Stimulated activated CD8-positive, alpha-beta memory T cell treated with anti-CD3 and anti-CD28 coated beads, Interleukin-4, amount 100 ng/mL, for 1 hour (primary cell): ENCODE measurements at places on chromosomes 16 and 17.

DNA sequence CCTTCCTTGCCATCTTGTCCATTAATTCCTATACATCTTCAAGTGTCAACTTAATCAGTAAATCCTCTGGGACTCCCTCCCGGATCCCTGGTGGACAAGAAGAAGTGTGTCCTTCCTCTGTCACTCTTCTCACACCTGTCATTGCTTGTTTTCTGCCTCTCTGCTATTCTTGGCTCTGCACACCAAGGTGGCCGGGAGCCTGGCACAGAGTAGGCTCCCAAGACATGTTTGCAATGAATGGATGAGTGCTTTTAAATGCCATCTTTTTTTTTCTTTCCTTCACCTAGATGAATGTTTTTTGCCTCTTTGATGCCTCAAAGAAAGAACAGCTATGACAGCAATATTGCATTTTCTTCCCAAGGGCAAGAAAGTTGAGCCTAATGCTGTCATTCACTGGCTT lies 58.0 kb upstream of the CLEC18A start:
- no peak for DNase-seq

GRCh38 chr17:37097154-37097553 lies 148.4 kb downstream of the AATF start:
- DNase-seq, result no peak

DNA sequence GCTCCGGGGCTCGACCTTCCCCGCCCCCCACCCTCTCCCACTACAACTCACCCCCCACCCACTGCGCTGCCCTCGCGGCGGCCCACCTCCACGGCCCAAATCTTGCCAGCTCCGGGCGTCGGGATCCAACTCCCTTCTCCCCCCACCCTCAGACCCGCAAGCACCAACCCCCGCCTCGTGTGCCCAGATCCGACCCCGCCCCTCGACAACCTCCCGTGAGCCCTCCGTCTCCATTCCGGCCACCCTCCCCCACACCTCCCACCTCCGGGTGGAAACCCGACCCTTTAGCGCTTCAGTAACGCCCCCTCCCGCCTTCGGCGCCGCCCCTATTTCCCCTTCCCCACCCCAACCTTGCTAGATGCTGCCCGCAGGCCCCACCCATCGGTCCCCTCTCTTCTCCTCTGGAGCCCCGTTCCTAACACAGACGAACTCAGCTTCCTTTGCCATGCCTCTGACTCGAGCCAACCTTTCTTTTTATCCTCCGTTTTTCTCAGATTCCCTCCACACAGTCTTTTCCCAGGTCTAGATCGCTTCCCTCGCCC lies 717 bp downstream of the UBE2Z start:
- DNase-seq, result peak; percentile 70

- DNase-seq, result no peak
Measured at GRCh38 chr17:66715076-66715675, 119.7 kb upstream of the CACNG5 start.

- no peak for DNase-seq
Measured at GRCh38 chr16:70687671-70688245, 1.9 kb upstream of the MTSS2 start.

GRCh38 chr17:50421308-50422051 lies 4.5 kb upstream of the ACSF2 start:
- no peak for DNase-seq

DNA sequence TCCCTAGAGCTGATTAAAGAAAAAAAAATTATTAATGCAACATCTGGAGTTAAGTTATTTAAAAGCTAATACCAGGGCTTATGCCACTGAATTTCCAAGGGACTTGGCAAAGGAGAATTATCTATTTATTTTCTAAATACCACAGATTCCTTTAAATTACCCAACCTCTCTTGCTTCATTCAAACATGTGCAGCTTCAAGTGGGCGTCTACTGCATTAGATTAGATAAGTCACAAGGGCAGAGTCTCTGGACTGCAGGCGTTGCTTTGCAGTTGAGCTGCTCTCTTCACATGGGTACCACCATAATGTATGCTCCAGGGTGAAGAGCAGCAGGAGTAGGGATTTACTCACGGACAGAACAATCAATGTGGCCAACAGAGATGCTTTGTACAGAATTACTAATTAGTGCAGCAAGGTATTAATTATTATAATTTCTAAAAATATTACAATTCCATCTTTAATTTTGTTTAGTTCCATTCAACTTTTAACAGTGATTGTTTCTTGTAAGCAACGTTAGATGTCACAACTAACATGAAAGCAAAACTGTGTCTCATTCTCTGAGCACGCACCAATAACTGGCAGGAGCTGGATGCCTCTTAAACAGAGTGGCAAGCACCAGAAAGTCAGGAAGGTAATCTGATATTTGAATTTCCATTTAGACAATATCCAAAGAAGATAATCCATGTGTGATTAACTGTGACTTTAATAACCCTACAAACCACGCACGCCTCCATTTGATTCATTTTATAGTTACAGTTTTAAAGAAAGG lies 214.2 kb downstream of the STX8 start:
- no peak for DNase-seq

DNA sequence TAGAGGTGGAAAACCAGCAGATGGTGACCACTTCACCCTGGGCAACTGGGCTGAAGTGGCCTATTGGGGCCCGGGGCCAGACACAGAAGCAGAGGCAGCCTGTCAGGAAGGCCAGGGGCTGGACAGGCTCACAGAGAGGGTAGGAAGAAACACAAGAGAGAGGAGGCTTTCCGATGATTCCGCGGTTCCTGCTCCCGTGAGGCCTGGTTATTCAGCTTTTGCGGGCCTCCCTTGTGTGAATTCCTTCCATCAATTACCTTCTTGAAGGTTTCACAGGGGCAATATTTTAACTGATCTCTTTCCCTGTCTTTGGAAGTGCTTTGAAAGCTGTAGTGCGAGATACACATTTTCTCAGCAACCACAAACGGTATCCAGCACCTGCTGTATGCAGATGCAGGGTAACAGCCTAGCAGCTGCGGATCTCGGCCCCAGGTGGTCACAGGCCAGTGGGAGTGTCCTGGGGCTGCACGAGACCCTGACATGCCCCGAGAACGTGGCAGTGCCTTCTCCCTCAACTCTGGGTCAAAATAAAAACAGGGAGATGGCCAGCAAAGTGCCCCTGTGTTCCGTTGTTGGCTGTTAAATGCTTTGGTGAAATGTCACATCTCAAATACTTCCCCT lies 11.6 kb upstream of the CMIP start:
- DNase-seq, result no peak

DNA sequence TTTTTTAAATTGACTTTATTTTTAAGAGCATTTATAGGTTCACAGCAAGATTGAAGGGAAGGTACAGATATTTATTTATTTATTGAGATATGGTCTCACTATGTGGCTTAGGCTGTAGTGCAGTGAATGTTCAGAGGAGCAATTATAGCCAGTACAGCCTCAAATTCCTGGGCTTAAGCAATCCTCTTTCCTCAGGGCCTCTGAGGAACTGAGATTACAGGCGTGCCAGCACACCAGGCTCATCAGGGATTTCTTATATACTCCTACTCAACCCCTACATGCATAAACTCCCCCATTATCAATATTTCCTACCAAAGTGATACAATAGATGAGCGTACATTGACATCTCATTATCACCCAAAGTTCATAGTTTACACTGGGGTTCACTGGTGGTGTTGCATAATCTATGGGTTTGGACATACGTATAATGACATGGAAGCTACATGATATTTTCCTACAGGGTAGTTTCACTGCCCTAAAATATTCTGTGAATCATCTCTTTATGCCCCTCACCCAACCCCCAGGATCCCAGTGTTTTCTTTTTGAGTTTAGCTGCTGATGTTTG lies 33.5 kb downstream of the HS3ST3B1 start:
- no peak for DNase-seq

DNA sequence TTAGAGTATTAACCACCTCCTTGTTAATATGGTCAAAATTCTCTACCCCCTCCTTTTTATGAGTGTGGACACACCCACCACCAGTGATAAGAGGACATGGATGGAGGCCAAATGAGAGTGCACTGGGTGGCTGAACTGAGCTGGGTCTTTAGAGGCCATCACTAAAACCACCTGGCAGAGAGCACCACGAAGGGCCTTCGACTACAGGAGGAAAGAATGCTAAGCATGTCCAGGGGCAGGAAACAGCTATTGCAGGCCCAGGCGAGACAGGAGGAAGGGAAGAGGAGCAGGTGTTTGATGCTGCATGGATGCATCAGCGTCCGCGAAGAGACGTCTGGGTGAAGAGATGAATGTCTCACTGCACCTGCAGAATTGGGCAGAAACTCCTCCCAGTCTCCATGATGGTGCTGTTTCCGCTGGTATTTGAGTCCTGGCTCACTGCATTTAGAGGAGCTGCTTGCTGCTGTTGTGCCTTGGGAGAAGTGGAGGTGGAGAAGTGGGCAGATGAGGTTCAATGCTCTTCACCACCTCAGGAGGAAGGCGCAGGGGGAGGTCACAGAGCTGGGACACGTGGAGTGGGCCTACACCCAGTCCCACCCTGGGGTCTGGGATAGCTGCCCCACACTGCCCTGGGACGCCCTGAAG lies 33.2 kb downstream of the SPHK1 start:
- no peak for DNase-seq

DNA sequence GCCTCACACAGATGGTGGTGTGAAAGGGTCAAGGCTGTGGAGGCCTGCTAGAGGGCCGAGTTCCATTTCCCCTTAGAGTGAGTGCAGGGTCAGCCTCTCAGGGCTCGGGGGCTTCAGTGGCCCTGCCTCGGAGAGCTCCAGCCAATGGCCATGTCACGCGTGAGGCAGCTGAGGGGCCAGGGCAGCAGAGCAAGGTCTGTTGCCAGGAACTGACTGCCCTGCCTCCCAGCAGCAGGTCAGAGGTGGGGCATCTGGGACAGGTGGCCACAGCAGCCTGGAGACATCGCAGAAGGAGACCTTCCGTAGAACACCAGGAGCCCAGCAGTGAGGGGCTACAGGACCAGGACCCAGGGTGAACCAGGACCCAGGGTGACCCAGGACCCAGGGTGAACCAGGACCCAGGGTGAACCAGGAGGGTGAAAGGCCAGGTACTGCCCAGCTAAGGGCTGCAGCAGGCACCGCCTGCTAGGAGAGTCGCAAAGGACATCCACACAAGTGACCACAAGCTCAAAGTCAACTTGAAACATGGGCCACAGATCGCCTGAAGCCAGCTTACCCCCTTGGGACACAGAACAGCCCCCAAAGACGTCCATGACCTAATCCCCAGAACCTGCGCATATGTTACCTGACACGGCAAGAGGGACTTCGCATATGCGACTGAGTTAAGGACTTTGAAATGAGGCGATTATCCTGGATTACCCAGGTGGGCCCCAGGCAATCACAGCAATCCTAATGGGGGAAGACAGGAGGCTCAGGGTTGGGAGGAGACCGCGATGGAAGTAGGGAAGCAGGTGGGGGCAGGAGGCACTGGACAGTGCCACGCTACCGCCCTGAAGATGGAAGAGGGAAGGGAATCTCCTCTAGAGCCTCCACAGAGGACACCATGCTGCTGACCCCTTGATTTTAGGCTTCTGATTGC lies 4.8 kb upstream of the MEAK7 start:
- no peak for DNase-seq

DNA sequence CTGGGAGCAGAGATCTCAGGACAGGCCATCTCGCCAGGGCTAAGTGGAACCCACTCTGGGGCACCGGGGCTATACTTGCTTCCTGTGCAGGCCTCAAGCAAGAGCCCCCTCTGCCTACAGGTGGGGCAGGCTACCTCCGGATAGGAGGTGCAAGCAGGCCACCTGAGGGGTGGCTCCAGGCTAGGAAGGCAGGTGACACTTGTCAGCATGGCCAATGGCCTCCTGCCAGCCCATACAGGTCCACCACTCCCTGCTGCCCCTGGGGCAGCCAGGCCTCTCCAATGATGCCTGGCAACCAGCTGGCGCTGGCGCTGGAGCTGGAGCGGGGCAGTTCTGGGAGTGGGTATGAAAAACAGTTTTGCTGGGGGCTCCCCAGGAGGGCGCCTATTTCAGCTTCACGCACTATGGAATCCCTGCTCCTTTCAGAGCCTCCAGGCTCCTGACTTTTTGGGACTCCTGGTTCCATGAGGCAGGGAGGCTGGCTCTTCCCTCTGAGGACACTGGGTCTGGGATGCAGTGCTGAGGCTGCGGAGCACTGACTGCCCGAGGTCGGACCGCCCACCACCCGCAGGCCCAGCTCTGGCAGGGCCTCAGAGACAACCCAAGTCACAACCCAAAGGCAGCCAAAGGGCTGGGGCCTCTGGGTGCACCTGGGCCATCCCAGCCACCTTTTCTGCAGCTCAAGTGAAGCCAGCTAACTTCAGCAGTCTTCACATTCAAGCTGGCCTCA lies 8.4 kb upstream of the SREBF1 start:
- no peak for DNase-seq

- no peak for DNase-seq
Measured at GRCh38 chr17:2905269-2905668, 109.0 kb downstream of the RAP1GAP2 start.

- DNase-seq, result no peak
Measured at GRCh38 chr17:17675925-17676534, 5.2 kb upstream of the RAI1 start.

GRCh38 chr17:34726536-34727384 lies 147.4 kb downstream of the TMEM132E start:
- no peak for DNase-seq
